ENCODE measurements at places on chromosomes 16 and 17. TPM values are rescaled to one million over a fixed set of nuclear protein-coding genes. Genes with fewer than 3 reads are reported as not detected.

The HOXB1 gene
- not detected for total RNA-seq

The GGT6 gene
- total RNA-seq, result not detected

The PRSS27 gene
- 0.28 TPM for total RNA-seq

The TSC2 gene
- total RNA-seq, result 54.6 TPM

The CFAP119 gene
- total RNA-seq, result 1.8 TPM

The ASPA gene
- total RNA-seq, result not detected

The SLC13A2 gene
- not detected for total RNA-seq

The SLC38A8 gene
- total RNA-seq, result not detected

The KCNH4 gene
- under 0.01 TPM for total RNA-seq

The RHBDL3 gene
- under 0.01 TPM for total RNA-seq

The ZFP3 gene
- 1.7 TPM for total RNA-seq

All from endothelial cell of coronary artery (primary cell).